Dorsolateral prefrontal cortex (tissue), 122 donors: ENCODE measurements at places on chromosomes 7 and 10.

GRCh38 chr10:111078505-111079185 lies 1.8 kb downstream of the ADRA2A start:
- DNase-seq = no peak

DNA sequence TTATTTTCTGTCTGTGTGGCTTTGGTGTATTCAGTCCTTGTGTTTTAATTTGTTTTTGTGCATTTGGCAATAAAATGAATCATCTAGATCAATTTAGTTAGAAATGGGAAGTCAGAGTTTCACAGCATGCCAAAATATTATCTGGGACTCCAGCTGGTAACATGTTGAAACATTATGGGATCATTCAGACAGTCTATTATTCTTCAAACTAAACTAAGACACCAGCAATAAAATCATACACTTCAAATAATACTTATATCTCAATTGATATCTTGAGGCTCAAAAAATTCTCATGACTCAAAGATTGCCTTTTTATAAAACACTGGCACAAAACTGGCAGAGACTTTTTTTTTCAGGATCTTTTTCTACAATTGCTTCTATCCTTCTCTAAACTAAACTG lies 5.8 kb upstream of the RP9 start:
- DNase-seq = no peak

- DNase-seq = no peak
Measured at GRCh38 chr10:35704401-35704800, 62.3 kb upstream of the FZD8 start.

DNA sequence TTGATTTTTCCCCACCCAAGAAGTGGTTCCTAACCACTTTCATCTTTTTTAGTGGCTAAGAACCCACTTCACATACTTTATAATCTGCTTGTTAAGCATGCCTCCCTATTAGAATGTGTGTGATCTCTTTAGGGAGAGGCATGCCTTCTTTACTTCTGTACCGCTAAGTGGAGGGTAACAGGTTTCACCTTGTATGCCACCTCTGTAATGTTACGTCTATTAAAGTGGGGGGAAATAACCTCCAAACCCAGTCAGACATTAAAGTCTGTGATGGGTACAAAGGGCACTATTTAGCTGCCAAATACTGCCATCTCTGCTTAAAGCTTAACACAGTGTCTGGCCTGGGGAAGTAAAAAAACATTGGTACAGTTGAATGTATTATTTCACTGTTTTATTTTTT lies 51.9 kb downstream of the EPC1 start:
- no peak for DNase-seq

DNA sequence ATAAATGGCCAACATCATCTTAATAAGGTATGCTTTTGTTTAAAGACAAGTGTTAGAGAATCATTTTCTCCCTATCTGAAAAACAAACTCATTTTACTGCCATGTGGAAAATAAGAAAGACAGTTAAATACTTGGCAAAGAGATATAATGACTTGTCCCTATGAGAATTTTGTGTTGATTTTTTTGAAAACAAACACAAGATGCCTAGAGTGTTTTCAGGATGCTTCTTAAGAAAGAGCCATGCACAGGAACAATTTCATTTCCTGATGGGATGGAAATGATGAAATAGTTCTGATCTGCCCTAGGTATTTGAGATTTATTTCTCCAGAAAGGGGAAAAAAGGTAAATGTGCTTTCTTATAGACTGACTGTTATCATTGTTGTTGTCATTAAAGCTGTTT lies 237.5 kb upstream of the GNAI1 start:
- DNase-seq = no peak

GRCh38 chr10:24849051-24849450 lies 103.4 kb downstream of the PRTFDC1 start:
- DNase-seq = no peak

- no peak for DNase-seq
Measured at GRCh38 chr7:116799916-116800315, 62.5 kb upstream of the CAPZA2 start.

DNA sequence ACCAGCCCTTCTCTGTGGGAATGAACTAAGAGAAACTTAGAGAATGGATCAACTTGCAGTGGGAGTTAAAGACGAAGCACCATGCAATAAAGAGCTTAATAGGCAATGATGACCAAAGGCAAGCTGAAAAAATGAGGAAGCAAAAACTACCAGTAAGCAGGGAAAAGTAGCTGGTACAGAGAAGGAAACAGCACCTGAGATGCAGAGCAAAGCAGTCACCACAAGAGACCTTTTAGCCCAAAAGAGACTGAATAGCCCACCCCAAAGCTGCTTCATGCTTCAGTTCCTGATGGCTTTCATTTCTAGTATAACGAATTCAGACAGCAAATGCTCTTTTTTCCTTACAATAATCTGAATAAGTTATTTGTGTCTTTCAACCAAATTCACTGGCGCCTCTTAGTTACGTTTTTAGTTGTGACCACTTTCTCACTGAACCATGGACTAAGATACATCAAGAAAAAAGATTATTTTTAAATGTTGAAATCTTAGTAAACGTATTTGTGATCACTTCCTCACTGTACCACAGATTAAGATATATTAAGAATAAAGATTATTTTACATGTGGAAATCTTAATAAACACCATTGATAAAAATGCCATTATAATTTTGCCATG lies 76.0 kb downstream of the USP6NL start:
- no peak for DNase-seq

DNA sequence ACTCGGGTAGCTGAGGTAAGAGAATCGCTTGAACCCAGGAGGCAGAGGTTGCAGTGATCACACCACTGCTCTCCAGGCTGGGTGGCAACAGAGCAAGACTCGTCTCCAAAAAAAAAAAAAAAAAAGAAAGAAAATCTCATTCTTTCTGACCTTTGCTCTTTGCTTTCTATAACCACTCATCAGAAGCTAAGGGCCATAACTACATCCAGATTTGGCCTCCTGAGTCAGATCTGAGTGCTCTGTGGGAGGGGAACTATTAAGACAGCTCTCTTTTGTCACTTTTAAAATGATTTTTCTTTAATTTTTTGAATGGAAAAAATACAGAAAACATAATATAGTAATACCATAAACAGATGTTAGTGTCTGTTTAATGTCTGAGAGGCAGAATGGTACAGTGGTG lies 210.1 kb downstream of the KIAA1217 start:
- DNase-seq = no peak

- no peak for DNase-seq
Measured at GRCh38 chr10:123257904-123258456, 103.8 kb downstream of the BUB3 start.
